RPMI8226 (cell line): ENCODE measurements at places on chromosomes 3 and 15.

DNA sequence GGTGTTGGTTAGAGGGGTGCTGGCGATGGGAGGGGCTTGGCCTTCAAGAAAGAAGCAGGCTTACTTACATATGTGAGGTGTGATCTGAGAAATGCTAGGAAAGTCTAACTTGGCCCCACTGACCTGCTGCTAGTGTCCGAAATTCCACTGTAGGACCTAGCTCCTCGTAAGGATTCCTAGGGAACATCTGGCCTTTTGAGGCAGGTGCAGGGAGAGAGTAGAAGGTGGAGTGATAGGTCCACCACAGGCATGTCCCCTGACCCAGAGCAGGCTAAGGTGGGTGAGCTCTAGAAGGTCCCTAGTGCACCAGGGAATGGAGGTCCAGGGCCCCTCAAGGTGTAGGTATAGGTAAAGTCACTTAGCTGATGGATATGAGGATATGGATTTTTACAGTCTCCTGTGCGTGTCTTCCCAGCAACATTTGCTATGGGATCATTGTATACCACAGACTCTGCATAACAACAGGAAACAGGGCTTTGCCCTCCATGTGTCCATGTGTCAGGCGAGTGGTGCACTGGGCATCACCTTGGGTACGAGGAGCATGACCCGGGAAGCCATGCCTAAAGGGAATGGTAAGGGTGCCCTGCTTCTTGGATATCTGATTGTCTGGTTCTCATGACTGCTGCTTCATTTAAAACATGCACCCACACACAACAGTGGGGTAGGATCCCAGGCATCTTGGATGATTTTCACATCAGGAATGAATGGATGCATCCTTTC lies 32.6 kb downstream of the POMGNT2 start:
- no peak for DNase-seq

- DNase-seq = no peak
These were observed 32.7 kb downstream of the SLCO2A1 start for GRCh38 chr3:133996996-133997395.

GRCh38 chr3:27095553-27096222 lies 273.5 kb downstream of the NEK10 start:
- peak; percentile 28 for DNase-seq

DNA sequence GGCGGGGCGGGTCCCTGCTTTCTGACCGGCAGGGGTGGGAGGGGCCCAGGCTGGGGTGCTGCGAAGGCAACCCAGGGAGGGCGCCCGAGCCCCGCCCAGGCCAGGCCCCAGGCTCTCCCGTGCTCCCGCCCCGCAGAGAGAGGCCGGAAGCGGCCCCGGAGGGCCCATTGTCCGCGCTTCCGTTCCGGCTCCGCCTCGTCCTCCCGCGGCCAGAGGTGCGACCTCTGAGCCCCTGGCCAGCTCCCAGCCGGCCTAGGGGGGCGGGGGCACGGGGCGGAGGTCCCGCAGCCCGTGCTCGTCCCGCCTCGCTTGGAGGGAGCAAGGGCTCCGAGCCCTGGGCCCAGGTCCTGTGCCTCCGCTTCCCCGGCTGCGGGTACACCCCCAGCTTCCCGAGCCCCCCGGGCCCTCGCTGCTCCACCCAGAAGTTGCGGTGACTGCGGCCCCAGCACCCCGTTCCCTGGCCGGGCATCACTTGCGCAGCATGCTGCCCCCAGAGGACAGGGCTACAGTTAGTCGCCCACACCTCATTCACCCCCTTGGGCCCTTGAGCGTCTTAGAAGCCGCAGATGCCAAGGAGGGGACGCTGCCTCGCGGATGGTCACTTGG lies 20.4 kb upstream of the PLXND1 start:
- peak; percentile 95 for DNase-seq

GRCh38 chr3:112308151-112308911 lies 14.3 kb upstream of the SLC9C1 start:
- no peak for DNase-seq

DNA sequence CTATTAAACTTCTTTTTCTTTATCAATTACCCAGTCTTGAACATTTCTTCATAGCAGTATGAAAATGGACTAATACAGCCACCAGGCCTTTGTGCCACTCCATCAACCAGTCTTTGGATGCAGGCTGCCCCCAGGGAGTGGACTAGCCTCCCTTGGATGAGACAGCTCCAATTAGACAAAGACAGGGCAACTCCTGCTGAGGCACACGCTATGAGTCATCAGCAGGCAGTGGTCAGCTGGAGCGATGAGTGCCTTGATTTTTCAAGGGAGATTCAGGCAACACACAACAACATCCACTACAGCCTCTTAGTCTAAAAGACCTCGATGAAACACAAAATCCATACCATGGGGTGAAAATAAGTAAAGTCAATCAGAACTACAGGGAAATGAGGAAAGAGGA lies 160.1 kb downstream of the ARRDC4 start:
- no peak for DNase-seq

DNA sequence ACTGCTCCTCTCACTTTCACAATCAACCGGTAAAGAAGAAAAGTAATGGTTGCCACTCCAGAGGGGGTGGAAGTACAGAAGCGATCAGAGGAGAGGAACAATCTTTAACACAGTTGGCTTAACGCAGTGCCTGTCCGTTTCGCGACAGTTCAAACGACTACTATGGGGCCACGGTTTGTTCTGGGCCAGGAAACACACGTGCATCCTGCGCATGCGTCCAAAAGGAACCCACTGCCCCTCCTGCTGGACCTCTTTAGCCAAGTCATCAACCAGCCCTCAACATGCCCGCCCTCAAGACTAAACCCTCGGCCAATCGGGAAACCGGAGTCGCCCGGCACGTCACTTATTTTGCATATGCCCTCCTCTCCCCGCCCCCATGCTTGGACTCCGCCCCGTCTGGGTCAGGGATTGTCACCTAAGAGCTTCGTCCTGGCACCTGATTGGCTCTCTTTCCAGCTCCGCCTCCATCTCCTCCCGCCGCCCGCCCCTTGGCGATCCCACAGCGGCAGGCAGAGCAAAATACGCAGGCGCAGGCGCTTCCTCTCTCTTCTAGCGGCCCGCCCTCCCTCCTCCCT lies 345 bp upstream of the CDV3 start:
- DNase-seq = peak; percentile 100

DNA sequence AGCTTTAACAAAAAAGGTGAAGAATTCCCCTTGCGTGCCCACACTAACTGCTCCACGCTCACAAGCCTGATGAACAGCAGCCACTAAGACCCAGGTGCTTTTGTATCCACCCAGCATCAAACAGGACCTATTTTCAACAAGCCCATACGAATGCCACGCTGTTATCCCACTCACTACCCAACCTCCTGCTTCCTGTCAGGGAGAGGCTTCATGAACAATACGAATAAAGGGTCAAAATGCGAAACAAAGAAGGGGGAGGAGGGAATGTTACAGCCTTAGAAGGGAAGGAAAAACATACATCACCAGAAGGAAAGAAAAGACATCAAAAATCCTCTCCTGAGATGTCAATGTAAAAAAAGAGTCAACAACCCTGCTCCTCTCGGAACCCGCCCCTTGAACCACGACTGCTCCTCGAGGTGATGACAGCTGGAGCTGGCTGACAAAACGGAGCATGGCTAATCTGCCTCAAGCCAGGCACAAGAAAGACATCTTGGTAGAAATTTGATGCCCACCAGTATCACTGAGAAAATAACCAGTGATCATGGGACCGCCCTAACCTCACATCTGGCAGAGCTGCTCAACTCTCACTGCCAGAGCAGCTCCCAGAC lies 9.7 kb downstream of the ERC2 start:
- DNase-seq = no peak

- no peak for DNase-seq
These were observed 177.3 kb downstream of the SATB1 start for GRCh38 chr3:18247776-18248310.

DNA sequence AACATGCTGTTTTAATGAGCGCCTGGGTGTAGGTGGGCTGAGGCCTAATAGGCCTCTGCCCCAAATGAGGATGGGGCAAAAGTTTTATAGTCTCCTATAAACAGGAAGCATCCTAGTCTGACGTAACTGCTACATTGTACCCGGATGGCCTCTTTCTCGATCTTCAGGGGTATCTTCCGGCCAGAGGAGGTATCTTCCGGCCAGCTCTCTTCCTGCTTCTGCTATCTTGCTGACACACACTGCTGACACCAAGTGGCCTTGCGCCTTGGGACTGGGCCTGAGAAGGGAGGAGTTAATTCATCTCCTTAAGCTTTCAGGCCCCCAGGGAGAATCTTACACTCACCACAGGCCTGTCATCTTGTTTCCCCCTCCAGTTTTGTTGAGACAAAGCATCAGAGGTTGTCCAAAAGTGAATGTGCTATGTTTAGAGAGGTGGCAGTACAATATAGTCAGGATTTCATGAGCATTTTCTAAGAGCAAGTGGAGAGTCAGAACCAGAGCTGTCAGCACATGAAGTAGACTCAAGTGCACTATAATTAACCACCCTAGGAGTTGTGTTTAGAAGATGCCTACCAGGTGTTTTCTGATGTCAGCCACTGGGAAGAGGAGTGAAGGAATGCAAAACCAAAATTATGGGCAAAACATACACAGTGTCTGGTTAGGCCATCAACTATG lies 15.6 kb upstream of the IGSF10 start:
- no peak for DNase-seq

GRCh38 chr15:82549199-82549665 lies 9.0 kb upstream of the RPS17 start:
- no peak for DNase-seq

DNA sequence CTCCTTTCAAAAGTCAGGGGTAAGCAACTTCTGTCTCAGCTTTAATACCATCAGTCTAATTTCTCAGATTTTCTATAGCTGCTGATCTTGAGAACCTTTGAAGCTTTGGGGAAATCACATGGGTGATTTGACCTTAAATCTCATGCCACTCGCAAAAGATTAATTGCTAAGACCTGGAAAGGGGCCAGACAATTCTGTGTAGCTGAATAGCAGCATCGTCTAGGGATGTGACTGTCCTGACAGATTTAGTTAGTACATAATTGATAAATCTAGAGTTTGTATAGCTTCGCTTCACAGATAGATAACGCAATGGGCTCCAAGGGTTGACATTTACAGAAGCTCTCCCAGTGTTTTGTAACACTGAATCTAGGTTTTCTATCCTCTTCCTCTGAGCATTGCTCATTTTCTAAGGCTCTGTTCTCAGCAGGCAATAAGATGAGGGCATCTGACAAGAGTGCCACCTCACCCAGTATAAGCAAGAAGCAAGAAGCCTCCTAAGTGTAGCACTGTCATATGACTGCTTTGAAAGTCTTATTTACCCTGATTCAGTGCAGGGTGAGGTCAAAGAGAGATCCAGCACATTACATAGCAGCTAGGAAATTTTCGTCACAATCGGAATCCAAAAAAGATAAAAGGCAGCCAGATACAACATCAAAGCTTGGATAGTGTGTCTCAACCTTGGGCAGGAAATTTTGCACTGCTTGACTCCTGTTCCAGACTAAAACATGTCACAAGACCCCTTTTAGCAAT lies 47.7 kb upstream of the DUT start:
- DNase-seq = no peak

- no peak for DNase-seq
These were observed 20.9 kb downstream of the HACD3 start for GRCh38 chr15:65551183-65551582.

DNA sequence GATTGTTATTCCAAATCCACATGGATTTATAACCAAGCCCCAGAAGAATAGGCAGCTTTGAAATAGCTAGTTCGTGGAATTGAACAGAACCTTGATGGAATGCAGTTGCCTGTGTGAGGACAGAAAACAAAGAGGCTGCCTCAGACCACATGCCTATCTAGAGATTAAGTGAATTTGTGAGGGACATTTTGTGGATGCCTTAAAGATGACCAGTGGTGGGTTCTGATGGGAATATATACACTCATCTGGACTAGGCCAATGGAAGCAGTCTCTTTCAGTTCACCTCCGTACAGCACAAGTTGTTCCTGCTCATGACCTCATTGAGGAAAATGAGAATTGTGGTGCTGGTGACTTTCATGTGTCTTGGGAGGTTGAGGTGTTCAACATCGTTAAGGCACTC lies 63.2 kb upstream of the PYDC2 start:
- DNase-seq = no peak

DNA sequence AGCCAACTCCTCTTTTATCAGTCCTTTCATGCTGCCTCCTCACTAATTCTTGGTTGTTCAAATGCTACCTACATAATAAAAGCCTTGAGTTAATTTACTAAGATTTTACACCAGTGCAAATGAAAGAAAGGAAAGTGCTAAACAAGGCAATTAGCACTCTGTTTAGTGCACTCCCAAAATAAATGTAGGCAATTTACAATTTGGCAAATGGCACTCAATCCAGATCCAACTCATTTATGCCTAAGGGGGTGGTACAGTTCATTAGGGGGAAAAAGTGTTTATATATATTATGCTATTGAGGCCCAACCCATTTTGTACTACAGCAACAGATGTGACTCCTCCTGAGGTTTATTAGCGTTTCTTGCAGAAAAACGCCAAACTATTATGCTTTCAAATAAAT lies 370.1 kb downstream of the NR2F2 start:
- DNase-seq = no peak

DNA sequence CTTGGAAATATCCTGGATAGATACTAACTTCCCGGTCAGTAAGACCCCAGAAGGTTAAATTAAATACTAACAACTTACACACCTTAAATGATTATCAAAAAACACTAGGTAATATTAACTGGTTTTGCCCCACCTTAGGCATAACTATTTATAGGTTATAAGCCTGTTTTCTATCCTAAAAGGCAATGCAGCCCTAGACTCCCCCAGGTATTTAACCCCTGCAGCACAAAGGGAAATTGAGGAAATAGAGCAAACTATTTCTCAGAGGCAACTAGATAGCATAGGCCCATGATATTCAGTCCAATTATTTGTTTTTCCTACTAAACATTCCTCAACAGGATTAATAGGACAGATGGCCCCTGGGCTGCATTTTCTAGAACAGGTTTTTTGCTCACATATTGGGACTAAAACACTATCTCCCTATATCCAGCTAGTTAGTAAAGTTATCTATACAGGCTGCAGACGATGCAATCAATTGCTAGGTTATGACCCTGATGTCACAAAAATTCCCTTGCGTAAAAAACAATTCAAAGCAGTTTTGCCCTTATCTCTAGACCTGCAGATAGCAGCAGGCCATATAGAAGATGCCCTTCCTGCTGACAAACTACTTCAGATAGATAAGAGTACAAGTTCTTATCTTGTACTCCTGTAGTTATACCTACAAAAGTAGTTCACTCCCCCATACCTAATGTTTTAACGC lies 221.3 kb downstream of the DTWD1 start:
- no peak for DNase-seq

- DNase-seq = no peak
These were observed 190.7 kb downstream of the MAGI1 start for GRCh38 chr3:65848024-65848423.

- DNase-seq = peak; percentile 84
These were observed 1.9 kb downstream of the RUBCN start for GRCh38 chr3:197734667-197735318.

- no peak for DNase-seq
These were observed 545.8 kb upstream of the ADAMTS9 start for GRCh38 chr3:65233561-65233960.
